Subcutaneous preadipocyte (primary cell): ENCODE measurements at places on chromosomes 7 and 10. TPM values are rescaled to one million over a fixed set of nuclear protein-coding genes. Genes with fewer than 3 reads are reported as not detected.

The CHST12 gene
- total RNA-seq = 1.8 and 2.7 TPM in 2 replicates

The EIF4H gene
- total RNA-seq = 229 and 297 TPM in 2 replicates

The NAT16 gene
- not detected in 2 replicates for total RNA-seq

The LIPK gene
- total RNA-seq = not detected in 2 replicates

The MSMB gene
- not detected in 2 replicates for total RNA-seq

The SFRP4 gene
- under 0.01 and 0.37 TPM in 2 replicates for total RNA-seq

The FAM131B gene
- total RNA-seq = 1.6 and 2.6 TPM in 2 replicates

The TMEM270 gene
- total RNA-seq = not detected in 2 replicates

The SPDYE16 gene
- under 0.01 TPM in 1 of 2 replicates, not detected in the other for total RNA-seq

The TMEM229A gene
- total RNA-seq = not detected in 2 replicates

The CNPY1 gene
- total RNA-seq = not detected in 2 replicates

The CAV2 gene
- 91.5 and 105 TPM in 2 replicates for total RNA-seq

The COA1 gene
- total RNA-seq = 32.0 and 50.2 TPM in 2 replicates

The CALML3 gene
- total RNA-seq = not detected in 2 replicates
